Suprapubic skin (tissue), 4 donors: ENCODE measurements at places on chromosomes 2 and 18.

DNA sequence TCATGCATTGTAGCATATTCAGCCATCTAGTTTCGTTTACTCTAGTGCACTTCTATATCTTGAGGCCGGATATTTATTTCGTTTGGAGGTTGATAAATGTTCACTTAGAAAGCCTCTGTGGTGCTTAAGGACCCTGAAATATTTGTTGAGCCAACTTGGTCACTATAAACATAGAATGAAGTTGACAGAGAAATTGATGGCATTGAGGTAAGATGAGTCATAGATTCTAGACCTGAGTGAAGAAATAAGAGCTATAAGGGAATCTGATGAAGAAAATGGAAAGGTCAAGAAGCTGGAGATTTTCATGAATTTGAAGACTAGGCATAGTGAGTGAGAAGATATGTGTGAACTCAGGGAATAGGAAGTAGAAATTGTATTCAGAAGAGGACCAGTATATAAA is 35.9 kb downstream of the EPC2 start:
- no peak for DNase-seq

DNA sequence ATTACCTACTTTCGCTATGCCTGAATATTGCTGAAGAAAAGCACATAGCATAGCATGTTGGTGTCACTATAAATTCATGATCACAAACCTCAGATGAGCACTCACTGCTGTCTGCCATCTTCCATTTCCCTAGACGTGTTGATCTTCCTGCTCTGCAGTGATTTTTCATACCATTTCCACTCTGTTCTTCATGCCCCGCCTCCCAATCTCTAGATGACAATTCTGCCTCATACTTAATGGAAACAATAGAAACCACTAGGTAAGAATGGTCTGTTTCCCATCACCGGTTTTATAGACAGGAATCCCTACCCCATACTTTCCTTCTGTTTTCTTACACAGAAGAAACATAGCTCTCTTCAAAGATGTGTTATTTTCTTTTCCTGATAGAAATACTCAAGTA is 63.8 kb downstream of the PIK3C3 start:
- DNase-seq: no peak

GRCh38 chr2:51224790-51225189 is 192.9 kb upstream of the NRXN1 start:
- no peak for DNase-seq

- no peak for DNase-seq
Measured at GRCh38 chr2:29110916-29111535, 4.2 kb upstream of the CLIP4 start.

DNA sequence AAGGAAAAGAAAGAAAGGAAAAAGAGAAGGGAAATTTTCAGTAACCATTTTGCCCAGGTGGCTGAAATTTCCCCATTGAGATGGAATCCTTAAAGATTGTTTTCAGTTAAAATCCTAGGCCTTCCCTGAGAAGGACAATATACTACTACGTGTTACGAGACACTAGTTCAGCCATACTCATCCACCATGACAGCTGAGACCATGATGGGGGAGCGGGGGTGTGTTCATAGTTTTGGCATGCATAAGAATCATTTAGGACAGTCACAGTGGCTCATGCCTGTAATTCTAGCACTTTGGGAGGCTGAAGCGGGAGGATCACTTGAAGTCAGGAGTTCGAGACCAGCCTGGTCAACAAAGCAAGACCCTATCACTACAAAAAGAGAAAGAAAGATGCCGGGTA is 28.0 kb downstream of the PLA2R1 start:
- no peak for DNase-seq

GRCh38 chr2:70304498-70304897 is 2.6 kb upstream of the FAM136A start:
- no peak for DNase-seq

DNA sequence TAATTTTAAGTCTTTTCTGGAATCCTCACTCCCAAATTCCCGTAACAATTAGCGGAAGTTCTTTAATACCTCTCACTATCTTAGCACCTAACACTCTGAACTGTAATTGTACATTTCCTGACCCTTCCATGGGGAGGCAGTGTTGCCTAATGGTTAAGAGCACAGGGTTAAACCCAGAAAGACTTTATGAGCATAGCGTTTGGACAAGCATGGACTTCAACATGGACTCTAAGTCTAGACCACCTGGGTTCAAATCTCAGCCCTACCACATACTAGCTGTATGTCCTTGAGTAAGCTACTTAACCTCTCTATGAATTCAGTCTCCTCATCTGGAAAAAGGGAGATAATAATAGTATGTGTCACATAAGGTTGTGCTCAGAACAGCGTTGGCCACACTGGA is 13.0 kb downstream of the ANTXR1 start:
- no peak for DNase-seq

DNA sequence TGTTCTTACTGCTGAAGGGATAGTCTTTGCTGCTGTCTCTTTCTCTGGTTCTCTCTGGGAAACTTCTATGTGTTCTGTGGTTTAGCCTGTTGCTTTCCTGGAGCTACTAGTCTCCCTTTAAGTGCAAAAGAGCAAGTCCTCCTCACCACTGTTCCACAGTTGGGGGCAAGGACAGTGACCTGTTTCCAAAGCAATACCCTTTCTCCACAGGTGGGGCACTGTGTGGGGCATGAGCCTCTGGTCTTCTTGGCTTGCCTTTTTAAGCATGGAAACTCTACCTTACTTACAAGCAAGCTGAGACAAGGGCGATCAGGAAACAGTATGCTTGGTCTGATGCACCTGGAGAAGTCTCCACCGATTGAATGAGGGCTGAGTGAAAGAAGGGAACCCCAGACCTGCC is 156.7 kb downstream of the CPS1 start:
- DNase-seq: no peak

DNA sequence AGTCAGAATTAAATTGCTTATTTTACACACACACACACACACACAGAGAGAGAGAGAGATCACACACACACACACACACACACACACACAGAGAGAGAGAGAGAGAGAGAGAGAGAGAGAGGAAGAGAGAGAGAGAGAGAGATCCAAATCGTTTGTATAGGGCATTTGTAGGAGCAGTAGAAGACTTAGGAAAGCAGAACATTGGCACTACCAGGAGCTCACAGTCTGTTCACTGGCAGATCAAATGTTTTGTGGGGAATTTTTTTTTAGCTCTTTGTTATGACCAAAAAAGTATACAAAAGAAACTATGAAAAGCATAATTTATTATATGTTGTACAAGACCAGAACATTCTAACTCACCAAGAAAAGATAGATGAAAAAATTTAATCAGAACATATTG is 81.8 kb downstream of the MBD5 start:
- DNase-seq: no peak

GRCh38 chr18:79442508-79443221 is 46.9 kb downstream of the NFATC1 start:
- no peak for DNase-seq

DNA sequence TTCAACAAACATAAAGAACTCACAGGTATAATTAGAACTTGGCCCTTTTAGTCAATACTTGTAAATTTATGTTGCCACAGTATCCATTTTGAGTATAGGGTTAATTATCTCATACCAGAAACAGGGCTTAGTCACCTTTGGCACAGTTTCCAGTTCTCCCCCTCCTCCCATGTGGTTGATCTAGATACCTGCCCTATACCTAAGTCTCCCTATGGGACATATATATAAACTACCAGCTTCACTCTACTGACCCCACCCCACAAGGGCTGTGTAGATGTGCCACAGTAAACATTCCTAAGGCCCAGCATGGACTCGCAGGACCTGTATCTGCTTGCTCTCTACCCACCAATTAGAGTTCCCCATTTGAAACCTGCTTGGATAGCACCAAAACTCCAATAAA is 371.7 kb upstream of the RND3 start:
- DNase-seq: no peak

DNA sequence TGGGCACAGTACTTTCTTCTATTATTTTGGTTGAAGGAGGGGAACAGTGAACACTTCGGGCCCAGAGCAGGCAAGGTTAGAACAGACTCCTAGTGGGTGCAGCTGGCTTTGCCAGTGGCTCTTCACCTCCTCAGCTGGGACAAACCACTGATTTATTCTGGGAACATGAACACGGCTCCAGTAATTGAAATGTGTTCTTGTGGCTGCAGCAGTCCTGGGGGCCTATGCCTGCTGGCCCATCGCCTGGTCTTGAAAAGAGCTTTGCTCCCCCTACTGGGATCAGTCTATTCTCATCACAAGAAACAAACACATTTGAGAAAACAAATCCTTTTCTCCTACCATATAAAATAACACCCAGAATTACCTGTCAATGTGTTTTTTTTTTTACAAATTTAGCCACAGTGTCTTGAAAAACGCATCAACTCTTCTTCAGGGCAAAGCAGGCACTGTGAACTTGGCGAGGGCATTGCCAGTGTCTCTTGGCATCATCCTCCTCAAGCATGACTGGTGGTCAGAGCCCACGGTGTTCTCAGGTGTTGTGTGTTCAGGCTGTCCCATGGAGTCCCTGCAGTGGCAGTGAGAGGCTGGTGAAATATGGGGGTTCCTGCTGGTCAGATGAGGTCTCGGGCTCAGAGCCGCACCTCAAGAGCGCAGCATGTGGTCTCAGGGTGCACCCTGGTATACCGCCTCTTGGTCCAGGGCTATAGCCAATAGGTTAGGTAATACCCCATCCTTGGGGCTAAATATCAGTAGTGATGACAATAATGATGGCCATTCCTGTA is 51.3 kb downstream of the RNF144A start:
- DNase-seq: no peak

DNA sequence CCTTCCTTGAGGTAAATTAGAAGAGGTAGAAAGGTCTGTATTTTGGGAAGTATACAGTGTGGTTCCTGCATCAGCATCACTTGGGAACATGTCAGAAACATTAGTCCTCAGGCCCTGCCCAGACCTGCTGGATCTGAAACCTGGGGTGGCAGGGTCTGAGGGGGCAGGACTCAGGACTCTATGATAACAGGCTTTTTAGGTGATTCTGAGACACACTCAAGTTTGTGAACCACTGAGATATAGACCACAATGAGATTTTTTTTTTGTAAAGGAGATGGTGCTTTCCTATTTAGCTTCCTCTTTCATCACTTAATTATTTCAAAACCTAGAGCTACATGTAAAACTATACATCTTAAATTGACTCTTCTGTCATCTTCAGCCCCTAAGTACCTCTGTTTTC is 262.7 kb upstream of the SPOPL start:
- no peak for DNase-seq

DNA sequence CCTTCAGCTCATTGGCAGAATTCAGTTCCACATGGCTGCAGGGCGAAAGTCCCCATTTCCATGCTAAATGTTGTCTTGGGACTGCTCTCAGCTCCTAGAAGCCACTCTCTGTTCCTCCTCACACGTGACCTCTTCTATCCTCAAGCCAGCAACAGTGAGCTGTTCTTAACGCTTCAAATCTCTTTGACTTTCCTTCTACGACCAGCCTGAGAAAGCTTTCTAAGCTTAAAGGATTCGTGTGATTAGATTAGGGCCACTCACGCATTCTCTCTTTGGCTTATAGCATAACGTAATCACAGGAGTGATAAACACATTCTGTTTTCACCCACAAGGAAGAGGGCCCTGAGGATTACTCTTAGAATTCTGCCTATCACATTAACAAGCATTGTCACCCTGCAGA is 29.8 kb upstream of the LAMA1 start:
- no peak for DNase-seq

GRCh38 chr2:3168230-3168891 is 209.3 kb downstream of the EIPR1 start:
- DNase-seq: peak; percentile 67

GRCh38 chr2:145769011-145769716 is 1249.2 kb upstream of the ZEB2 start:
- DNase-seq: no peak

DNA sequence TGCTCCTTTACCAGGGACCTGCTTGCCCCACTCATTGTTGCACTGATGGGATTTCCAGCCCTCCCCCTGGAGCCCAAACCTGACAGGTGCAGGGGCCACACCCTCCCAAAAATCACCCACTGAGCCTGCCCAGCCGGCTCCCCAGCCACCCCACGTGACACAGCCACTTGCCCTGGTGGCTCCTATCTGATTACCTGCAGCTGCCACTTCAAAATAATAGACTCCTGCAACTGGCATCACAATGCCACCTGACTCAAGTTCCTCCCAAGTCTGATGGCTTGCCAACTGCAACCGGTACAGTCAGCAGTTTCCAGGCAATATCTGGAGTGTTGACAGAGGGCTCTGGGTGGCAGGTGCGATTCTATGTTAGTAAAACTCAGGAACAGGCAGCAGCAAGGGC is 66.2 kb downstream of the CRACDL start:
- DNase-seq: peak; percentile 79

DNA sequence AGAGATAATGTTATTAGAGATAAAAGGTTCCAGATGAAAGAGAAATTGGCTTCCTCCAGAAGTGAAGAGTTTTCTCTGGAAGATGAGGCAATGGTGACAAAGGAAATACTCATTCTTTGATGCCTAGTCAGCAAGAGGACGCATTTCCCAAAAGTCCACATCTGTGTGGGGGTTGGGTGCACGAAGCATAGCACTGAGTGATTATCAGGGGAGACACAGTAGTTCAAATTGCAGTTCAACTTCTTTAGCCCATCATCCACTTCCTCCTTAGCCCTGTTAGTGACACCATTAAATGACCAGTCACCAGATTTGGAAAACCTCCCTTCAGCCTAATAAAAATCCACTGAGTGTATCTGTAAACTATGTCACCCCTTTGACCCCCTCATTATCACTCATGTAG is 80.9 kb upstream of the PHLPP1 start:
- DNase-seq: no peak

- DNase-seq: no peak
Measured at GRCh38 chr2:234259440-234259839, 208.9 kb downstream of the SPP2 start.

DNA sequence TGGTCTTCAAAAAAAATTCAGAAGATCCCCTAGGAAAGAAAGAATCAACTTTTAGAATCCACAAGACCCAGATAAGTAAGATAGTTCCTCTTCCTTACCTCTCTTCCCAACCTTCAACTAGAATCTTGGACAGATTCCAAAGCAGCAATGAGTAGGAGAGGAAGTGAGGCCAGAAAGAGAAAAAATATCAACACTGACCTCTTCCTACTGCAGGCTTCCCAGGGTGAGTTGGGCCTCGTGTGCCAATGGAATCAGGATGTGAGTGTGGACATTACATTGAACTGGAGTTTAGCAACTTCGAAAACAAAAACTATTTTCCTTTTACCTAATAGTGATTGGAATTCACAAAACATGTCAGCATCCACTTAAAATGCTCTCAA is 102.5 kb upstream of the PIEZO2 start:
- no peak for DNase-seq

GRCh38 chr2:238925281-238925680 is 77.4 kb downstream of the TWIST2 start:
- DNase-seq: no peak

DNA sequence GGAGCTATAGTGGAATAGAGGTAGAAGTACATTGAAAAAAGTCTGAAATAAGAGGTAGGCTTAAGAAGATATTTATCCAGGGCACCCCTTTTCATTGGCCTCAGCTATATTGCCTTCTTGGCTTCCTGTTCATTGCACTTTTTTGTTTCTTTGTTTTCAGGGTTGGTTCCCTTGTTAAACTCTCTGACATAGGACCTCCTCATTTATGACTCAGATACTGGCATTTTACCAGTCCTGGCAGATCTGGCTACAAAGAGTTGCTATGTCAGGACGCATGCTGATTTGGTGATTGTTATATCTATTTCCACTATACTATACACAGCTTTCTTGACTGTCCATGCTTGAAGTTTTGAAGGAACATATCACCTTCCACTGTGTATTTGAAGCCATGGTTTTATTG is 60.0 kb downstream of the GCA start:
- DNase-seq: no peak
